Forelimb muscle (tissue), 1 donor: ENCODE measurements at places on chromosomes 12 and 14.

DNA sequence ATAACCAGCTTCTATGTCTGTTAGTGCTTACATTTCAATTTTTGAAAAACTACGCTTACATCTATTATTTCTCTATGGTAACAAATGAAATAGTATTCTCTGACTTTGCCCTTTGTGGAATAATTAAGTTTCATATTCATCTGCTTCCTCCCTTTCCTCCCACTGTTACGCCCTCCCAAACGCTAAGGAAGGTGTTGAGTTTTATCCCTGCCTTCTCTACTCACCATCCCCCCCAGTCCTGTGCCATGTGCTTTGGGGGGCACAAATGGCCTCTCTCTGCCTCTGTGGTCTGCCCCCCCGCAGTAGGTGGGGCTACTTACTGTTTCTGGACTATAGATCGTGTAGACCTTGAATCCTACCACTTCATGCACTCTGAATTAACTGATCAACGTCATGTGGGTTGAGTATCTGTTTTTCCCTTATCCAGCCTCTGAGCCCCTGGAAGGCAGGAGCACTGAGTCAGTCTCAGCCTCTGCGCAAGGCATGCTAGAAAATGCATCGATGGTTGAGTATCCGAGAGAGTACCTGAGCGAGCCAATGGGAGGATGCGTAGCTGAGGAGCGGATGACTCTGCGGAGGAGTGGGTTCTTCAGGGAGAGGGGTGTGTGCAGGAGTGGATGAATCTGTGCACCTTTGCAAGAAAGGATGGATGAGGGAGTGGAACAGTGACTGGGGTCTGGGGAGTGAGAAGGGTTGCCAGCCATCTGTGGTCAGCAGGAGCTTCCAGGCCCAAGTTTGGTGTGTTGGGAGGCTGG, 114.5 kb upstream of the RTL1 start:
- DNase-seq, result no peak

GRCh38 chr12:25495331-25496097, 57.6 kb downstream of the LMNTD1 start:
- DNase-seq, result no peak

- DNase-seq, result no peak
Observed at GRCh38 chr12:130100634-130101362, 61.5 kb upstream of the FZD10 start.

DNA sequence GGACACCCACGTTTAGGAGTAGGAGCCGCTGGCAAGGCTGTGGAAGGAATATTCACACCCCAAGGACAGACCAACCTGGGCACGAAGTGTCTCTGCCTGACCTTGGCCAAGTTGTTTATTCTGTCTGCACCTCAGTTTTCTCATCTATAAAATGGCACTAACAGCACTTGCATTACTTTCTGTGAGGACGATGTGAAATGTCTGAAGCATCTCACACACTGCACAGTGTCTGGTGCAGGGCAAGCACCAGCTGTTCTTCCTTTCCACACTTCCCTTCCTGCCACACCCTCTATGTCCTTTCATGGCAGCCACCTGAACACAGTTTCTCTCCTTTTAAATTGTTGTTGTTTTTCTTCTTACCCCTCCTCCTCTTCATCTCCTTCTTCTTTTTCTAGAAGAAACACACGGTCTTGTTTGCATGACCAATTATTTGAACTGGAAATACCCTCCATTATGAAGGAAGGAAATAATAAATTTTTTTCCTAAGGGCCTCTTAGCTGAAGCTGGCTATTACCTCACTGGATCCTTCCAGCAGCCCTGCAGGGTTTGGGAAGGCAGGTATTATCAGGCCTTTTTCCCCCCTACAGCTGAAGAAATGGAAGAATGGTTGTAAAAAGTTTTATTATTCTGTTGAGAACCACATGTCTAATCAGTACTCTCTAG, 42.9 kb upstream of the ATP23 start:
- no peak for DNase-seq

- DNase-seq, result peak; percentile 73
Observed at GRCh38 chr12:110141389-110141788, 17.2 kb downstream of the IFT81 start.
